ENCODE measurements at places on chromosomes 2 and 18.

GRCh38 chr2:38739524-38739923 lies 11.6 kb downstream of the SRSF7 start:
- no peak for DNase-seq

DNA sequence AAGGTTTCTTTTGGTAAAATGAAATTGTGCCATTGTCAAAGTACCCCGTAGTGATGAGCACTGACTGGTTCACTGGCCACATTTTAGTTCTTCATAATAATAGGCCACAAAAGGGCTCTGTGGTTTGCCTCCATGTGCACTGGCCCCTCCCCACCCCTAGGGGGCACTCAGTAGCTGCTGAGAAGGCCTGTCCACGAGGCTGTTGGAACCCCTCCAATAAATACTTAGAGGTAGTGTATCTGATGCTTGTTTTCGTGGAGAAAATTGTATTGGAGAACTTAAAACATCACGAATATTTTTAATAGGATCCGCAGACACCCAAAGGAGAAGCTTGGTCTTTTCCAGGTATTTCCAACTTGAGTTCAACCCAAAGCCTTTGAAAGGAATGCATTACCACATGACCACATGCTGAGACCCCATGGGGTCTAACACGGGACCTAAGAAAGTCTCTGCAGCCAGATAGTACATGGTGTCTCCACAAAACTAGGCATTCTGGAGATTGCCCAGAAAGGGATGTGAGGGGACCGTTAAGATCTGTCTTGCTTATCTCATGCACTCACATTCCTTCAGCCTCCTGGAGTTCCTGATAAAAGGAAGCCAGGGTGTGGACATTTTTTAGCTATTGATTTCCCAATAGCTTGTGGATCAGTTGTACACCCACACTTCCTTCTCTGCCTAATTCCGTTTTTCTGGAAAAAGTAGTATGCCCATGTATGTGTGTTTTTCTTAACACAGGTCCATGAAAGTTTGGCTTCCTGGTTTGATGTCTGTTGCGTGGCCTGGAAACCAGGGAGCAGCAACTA lies 28.5 kb upstream of the NOSTRIN start:
- peak; percentile 34 for DNase-seq

- no peak for DNase-seq
These were observed 2.0 kb downstream of the IGFBP2 start for GRCh38 chr2:216635171-216635570.

GRCh38 chr18:70981400-70982140 lies 692.7 kb downstream of the SOCS6 start:
- no peak for DNase-seq

GRCh38 chr2:62423883-62424458 lies 82.0 kb downstream of the TMEM17 start:
- no peak for DNase-seq

DNA sequence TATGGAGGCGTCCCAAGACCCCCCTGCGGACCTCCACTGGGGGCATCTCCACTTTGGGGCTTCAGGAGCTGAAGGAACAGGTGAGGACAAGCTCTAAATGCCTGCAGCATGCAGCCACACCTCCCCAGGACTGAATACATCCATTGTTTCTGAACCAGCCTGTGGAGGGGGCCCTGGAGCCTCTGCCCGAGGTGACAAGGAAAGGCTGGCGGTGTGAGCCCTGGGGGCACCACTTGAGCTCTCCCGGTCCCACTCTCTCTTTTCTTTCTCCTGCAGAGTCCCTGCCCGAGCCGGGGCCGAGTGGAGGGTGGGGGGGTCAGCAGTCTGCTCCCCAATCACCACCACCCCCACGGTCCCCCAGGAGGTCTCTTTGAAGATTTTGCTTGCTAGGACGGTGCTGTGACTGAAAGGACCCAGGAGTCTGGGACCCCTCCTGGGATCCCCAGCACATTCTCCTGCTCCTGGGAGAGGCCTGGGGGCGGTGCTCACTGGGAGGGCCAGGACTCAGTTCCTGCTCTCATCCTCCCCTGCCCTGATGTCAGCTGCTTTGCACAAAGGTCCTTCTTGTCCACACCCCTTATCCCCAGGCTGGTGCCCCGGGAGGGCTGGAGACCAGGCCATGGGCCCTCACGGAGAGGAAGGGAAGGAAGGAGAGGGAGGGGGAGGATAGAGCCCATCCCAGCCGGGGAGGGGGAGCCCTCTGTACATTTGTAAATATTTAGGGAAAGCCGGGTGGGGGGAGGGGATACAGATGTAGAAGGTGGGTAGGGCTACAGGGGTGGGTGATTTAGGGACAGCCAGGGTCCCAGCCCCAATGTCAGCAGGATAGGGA lies 5.7 kb downstream of the CHPF start:
- DNase-seq, result no peak

- DNase-seq, result no peak
These were observed 26.8 kb downstream of the STK17B start for GRCh38 chr2:196144513-196145126.

DNA sequence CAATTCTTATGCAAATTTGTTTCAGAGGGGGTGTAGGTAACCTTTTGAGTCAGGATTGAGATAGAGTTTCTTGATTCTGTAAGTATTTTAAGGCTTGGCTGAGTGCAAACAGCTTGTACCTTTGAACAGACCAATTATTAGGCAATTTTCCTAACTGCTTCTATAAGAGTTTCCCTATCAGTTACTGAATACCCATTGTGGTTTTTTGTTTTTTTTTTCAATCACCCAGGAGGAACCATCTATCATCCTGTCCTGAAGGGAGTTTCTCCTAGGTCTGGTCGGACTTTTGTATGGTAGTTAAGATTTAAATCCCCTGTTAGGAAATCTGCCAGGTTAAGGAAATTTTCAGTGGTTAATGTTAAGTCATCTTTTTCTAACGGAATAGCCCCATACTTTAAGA lies 319.4 kb upstream of the SLC39A10 start:
- no peak for DNase-seq

DNA sequence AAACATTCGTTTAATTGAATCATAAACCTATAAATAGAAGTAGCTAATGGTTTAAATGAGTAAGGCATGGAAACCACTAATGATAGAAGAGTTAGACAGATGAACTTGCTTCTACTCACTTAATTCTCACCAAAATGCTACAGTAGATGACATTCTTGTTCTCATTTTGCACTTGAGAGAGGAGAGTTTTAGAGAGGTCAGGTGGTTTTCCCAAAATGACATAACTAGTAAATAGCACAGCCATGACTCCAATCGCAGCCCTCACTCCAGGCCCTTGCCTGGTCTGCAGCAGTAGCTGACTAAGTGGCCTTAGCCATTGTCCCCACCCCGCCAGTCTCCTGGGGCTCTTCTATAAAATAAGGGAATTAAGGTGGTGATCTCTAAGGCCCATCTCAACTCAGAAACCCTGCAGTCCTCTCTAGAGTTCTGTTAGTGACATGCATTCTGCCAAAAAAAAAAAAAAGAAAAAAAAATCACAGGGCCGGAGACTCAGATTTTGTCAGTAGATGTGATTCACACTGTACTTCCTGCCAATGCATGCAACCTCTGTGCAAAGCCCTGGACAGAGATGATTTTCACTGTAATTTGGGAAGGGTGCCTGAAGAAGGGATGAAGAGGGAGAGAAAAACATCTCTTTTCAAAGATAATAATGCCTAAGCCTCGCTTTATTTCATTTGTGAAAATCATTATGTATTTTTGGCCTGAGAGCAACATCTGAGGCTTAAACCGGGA lies 221.8 kb downstream of the ANAPC1 start:
- no peak for DNase-seq

GRCh38 chr2:60309336-60309735 lies 244.1 kb downstream of the BCL11A start:
- no peak for DNase-seq

- no peak for DNase-seq
These were observed 658.7 kb downstream of the CNTNAP5 start for GRCh38 chr2:124683536-124684428.

DNA sequence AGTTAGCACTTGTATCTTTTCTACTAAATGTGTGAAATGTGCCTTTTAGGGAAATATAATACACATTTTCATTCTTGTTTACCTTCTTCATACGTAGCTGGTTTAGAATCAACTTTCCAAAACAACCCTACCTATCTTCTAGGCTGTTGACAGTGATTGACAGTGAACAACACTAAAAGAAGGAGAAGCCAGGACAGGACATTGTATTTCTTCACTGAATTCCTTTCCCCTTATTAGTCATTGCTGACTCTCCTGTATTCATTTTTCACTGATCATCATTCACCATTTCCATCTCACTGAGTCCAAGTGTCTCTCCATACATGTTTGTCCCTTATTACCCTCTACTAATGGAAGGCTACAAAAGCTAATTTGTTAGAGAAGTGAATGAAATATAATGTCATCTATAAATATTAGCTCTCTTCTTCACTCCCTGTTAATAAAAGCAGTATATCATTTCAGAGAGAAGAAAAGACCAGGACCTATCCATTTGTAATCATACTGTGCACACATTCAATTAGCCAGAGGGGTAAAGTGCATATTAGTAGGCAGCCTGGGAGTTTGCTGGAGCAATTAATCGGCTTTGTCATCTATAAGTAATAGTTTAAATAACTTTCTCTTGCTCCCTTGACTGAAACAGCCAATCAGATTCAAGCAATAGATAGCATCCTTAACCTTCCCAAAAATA lies 192.5 kb upstream of the FOSL2 start:
- no peak for DNase-seq

DNA sequence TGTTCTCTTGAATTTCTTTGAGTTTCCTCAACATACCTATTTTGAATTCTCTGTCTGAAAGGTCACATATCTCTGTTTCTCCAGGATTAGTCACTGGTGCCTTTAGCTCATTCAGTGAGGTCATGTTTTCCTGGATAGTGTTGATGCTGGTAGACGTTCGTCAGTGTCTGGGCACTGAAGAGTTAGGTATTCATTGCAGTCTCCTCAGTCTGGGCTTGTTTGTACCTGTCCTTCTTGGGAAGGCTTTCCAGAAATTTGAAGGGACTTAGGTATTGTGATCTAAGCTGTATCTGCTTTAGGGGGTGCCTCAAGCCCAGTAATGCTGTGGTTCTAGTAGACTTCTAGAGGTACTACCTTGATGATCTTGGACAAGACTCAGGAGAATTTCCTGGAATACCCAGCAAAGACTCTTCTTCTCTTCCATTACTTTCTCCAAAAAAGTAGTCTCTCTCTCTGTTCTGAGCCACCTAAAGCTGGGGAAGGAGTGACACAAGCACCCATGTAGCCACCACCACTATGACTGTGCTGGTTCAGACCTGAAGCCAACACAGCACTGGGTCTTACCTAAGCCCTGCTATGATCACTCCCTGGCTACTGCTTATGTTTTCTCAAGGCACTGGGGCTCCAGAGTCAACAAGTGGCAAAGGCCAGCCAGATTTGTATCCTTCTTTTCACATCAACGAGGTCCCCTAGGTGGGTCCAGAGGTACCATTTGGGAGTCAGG lies 852.0 kb downstream of the BCL11A start:
- no peak for DNase-seq

- DNase-seq, result no peak
These were observed 92.1 kb downstream of the SLC4A3 start for GRCh38 chr2:219719521-219719920.

DNA sequence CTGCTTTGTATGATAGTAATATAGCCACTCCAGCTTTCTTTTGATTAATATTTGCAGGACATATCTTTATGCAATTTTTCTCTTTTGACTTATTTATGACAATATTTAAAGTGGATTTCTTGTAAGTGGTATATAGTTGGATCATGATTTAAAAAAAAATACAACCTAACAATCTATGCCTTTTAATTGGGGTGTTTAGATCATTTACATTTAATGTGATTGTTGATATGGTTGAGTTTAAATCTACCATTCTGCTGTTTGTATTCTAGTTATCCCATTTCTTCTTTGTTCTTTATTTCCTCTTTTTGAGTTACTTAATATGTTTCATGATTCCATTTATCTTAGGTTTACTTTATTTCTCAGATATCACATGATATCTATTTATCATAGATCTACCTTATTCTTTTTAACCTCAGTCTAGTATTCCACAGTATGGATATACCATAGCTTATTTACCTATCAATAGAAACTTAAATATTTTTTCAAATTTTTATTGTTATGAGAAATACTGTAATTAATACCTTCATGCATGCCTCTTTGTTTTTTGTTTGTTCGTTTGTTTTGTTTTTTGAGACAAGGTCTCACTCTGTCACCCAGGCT lies 19.3 kb upstream of the CIB4 start:
- DNase-seq, result no peak

DNA sequence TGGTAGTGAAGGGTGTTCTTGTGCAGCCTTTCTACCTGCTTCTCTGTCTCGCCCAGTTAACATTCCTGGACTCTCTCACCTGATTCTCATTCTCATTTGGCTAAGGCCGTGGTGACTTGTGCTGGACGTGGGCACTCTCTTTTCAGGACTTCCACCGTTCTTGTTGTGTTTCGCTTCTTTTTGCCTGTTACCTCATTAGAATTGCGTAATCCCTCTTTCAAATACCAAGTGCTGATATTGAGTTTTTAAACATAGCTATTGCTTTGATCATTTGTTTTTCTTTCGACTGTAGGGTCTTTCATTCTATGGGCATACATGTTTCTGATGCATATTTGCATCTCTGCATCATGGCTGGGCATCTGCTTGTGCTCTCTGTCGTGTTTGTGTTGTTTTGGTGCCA lies 287.0 kb downstream of the ALPK2 start:
- DNase-seq, result no peak

DNA sequence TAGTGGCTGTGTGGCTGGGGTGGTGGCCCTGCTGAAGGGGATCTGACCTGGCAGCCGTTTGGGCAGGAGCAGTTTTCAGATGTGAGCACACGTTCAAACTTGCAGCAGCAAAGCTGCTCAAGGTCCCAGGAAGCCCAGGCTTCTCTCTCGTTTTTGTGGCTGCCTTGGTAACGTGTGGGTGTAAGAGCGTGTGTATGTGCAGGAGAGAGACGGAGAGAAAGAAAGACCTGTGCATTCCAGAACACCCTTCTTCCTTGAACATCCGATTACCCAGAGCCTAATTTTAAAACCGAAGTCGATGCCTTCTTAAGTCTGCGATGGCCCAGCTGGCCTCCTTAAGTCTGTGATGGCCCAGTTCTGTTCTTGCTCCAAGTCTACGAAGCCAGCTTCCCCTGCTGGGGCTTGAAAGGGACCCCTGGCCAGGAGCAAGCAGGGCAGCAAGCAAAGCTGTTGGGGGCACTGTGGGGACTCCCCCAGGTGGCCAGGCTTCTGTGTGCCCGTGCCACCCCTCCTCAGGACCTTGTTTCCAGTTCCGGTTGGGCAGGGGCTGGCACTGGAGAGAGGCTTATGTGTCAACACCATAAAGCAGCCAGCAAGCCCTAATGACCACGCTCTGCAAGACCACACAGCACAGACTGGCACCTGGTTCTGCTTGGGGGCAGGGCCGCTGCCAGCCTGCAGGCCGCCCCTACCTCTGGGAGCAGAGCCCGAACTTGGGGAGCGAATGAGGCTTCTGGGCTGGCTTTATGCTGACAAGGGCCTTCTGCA lies 55.8 kb upstream of the ALPP start:
- no peak for DNase-seq

Data from activated T-cell treated with anti-CD3 and anti-CD28 coated beads, Interleukin-2, amount 50 U/mL, for 72 hours (primary cell).